GM20000 (cell line): ENCODE measurements at places on chromosomes 1 and 21.

DNA sequence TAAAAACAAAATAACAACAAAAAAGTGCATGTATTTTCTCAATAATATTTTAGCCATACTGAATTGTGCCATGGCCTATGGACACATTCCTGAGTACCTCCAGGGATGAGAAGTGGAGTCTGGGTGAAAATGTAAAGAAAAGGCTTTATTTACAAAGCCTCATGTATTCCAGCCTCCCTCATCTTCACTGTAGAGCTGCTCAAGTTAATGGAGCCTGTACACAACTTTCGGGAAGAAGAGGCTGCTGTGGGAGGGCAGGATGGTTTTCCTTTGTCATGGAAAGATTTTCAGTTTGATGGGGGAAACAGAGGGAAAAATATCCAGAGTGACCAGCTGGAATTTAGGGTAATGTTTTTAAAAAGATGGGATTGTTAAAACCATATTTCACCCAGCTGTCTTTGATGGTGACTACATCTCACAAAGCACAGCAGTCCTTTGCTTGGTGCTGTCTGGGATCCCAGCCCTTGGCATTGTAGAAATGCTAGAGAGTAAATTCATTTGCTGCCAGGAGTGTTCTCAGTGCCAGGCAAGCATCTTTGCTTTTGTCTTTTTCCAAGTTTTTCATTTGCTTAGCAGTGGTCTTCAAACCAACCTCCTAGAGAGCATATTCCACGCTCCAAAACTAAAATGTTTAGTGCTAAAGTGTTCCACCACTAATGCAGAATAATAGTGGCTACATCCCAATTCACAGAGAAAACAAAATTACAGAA lies 54.9 kb downstream of the DPT start:
- no peak for DNase-seq

- no peak for DNase-seq
Measured at GRCh38 chr1:145997718-145998023, 1.3 kb upstream of the TXNIP start.

DNA sequence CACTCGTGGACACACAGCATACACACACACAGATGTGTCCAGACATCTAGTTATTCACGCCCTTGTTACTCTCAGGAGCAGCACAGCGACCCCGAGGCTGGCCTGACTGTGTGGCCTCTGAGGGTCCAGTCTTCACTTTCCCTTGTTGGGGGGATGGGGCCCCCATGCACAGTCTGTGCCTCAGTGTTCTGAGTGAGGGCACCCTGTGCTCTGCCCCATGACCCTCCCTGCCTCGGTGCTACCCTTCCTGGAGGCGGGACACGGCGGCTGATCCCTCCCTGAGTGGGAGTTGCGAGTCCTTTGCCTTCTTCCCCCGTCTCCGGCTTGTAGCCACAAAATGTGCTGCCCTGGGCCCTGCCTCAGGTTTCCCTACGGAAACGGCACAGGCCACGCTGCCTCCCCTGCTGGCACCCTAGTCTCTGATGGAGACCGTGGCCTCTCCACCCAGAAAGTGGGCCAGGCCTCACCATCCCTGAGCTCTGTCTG lies 8.6 kb downstream of the CSTB start:
- no peak for DNase-seq

GRCh38 chr1:199399996-199400724 lies 627.4 kb upstream of the NR5A2 start:
- peak; percentile 21 for DNase-seq

DNA sequence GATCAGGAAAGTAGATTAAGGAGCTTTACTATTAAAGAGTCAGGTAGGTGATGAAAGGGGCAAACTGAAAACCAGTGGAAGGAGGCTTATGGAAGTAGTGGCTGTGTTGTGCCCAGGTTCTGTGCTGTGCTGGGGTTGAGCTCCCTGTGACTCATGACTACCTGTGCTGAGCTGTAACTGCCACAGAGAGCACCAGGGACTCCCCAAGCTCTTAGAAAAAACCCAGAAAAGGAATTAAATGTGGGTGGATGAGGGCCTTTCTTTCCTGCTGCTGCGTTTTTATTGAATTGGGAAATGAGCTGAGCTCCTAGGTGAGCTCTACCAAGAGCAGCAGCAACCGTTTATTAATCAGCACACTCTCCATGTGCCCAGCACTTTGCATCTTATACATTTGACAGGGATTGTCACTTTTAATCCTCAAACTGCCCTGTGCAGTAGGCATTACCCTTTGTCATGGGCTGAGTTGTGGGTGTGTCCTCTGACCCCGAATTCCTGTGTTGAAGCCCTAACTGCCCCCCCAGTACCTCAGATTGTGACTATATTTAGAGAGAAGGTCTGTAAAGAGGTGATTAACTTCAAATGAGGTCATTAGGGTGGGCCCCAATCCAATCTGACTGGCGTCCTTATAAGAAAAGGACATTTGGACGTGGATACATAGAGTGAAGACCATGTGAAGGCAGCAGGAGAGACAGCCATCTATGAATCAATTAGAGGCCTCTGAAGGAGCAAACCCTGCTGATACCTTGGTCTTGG lies 65.4 kb downstream of the AK4 start:
- DNase-seq = no peak

DNA sequence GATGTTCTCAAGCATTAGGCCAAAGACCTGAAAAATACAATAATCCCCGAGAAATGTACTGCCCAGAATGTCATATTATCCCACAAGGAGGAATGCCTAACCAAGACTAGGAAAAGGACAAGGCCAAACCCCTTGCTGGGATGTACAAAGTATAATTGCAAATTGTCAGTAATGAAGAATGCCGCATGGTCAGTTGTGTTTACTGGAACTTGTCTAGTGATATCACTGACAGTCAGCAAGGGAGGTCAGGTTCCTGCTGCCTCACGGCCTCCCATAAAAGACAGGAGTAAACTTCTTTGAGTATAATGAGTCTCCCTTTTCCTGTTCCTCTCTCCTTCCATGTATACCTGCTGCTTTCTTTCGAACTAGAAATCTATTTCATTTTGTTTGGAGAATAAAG lies 222.8 kb downstream of the RHOU start:
- no peak for DNase-seq
